ENCODE measurements at places on chromosomes 6 and 20. TPM values are rescaled to one million over a fixed set of nuclear protein-coding genes. Genes with fewer than 3 reads are reported as not detected.

The SAPCD1 gene
- 0.50 TPM for total RNA-seq

The ECT2L gene
- 0.17 TPM for total RNA-seq

The PRPH2 gene
- total RNA-seq = 5.1 TPM

The GATA5 gene
- total RNA-seq = 0.26 TPM

The VSX1 gene
- total RNA-seq = not detected
